ENCODE measurements at places on chromosomes 1 and 21.

- DNase-seq = peak; percentile 41
Measured at GRCh38 chr1:162680419-162681121, 48.3 kb downstream of the DDR2 start.

GRCh38 chr1:108120163-108120562, 80.0 kb downstream of the SLC25A24 start:
- no peak for DNase-seq

DNA sequence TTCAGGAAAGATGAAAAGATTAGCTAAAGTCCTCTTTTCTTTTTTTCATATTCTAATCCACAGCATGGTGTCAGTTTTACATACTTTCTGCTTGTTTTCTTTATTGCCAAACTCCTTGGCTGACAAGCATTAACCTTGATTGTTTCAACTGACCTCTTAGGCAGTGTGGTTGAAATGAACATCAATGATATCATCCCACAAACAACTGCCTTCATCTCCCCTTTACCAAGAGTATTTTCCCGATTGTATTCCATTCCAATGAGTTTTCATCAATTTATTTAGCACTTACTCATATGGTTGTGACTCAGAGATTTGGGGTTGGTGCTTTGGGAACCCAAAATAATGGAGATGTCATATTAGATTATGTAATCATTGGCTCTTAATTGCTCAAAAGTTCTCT, 71.8 kb downstream of the SPAG17 start:
- DNase-seq = peak; percentile 77

- no peak for DNase-seq
Measured at GRCh38 chr21:19236209-19236608, 832.6 kb upstream of the TMPRSS15 start.
